ENCODE measurements at places on chromosomes 12 and 14.

GRCh38 chr14:77316195-77316505, 4.5 kb downstream of the POMT2 start:
- DNase-seq: no peak

DNA sequence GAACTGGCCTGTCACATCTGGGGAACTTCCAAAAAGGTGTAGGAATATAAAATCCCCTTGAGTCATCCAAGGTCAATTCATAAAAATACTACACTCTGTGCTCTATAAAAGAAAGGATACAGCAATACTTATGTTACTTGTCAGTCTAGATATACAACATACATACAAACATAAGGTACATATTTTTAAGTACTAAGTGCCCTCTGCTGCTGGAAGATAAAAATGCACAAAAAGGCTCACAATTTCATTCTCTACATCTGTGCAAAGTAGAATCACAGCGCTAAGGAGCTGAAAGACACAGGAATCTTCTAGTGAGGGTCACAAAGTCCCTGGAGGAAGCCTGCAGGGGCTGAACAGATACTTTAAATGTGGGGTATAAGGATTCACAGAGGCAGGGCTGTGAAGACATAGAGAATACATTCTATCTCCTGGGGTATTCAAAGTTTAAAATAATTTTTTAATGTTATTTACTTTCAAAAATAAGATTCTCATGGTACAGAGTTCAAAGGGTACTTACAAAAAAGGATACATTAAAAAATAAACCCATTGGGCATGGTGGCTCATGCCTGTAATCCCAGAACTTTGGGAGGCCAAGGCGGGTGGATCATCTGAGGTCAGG, 10.2 kb upstream of the GOLGA5 start:
- peak; percentile 60 for DNase-seq

DNA sequence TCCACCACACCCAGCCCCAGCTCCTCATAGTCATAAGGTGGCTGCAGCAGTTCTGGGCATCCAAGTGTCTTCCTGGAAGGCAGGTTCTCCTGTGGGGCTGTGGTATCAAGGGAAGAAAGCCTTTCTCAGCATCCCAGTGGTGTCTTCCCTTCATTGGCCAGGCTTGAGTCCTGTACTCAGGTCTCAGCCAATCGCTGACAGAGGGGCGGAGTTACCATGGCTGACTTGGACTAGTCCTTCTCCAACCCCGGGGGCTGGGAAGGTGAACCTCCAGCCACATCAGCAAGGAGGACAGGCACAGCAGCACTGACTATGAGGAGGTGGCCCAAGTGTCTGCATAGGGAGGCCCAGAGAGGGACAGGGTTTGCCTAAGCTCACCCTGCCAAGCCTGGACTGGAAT, 64.0 kb upstream of the SLC24A4 start:
- DNase-seq: no peak

GRCh38 chr12:69457433-69457832, 12.8 kb upstream of the FRS2 start:
- DNase-seq: no peak

DNA sequence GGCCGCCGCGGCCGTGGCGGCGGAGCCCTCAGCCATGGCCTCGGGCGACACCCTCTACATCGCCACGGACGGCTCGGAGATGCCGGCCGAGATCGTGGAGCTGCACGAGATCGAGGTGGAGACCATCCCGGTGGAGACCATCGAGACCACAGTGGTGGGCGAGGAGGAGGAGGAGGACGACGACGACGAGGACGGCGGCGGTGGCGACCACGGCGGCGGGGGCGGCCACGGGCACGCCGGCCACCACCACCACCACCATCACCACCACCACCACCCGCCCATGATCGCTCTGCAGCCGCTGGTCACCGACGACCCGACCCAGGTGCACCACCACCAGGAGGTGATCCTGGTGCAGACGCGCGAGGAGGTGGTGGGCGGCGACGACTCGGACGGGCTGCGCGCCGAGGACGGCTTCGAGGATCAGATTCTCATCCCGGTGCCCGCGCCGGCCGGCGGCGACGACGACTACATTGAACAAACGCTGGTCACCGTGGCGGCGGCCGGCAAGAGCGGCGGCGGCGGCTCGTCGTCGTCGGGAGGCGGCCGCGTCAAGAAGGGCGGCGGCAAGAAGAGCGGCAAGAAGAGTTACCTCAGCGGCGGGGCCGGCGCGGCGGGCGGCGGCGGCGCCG, 381 bp downstream of the YY1 start:
- no peak for DNase-seq

GRCh38 chr12:24127919-24128721, 178.7 kb upstream of the SOX5 start:
- DNase-seq: no peak
